H1 (cell line): ENCODE measurements at places on chromosomes 7 and 10. TPM values are rescaled to one million over a fixed set of nuclear protein-coding genes. Genes with fewer than 3 reads are reported as not detected.

GRCh38 chr10:88623835-88624234, 37.3 kb downstream of the LIPJ start:
- no peak for DNase-seq

The MOGAT3 gene
- total RNA-seq = 0.82 TPM in 1 of 2 replicates, not detected in the other

DNA sequence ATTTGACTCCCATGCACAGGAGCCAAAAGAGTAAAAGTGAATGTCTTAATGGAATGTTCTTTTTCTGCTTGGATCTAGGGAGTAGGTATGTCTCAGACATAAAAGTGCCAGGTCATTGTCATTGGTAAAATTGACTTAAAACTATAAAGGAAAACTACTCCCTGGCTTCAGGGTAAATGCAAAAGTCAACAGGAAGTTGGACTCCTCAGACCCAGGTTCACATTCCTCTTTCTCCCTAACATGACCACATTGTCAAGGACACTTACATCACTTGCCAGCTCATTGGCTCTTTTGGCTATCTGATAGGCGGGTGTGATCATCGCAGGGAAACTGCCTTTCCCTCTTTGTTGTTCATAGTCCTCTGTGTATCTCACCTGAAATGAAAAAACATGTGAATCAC, 13.7 kb downstream of the NRAP start:
- DNase-seq = no peak

DNA sequence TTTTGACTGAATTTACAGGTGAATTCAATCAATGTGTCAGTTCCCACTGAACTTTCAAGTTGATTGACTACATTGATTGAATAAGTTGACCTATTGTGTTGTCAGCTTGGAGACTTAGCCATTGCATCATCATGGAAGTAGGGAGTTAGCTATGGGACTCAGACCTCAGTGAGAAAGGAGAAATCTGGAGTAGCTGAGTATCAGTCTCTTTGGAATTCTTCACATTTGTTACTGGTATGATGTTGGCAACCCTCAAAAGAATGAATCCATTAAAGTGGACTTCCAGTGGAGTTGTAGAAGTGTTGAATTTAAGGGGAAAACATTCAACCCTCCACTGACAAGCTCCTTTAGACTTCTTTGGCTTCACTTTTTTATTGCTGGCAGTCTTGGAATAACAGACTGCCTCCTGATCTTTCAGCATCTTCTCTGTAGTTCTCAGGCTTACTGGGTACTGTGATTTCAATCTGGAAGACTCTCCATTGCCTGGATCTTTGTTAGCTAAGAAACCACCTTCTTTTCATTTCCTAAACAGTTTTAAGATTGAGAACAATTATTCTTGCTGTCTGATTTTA, 160.3 kb upstream of the NRP1 start:
- DNase-seq = no peak

GRCh38 chr7:65804887-65805286, 68.0 kb upstream of the VKORC1L1 start:
- no peak for DNase-seq
